ENCODE measurements at places on chromosomes 12 and 14.
A peak's percentile ranks its signal among the peaks of the same experiment; 100 is the strongest.

GRCh38 chr12:109160873-109161272 is 44.5 kb downstream of the ACACB start:
- no peak for DNase-seq

DNA sequence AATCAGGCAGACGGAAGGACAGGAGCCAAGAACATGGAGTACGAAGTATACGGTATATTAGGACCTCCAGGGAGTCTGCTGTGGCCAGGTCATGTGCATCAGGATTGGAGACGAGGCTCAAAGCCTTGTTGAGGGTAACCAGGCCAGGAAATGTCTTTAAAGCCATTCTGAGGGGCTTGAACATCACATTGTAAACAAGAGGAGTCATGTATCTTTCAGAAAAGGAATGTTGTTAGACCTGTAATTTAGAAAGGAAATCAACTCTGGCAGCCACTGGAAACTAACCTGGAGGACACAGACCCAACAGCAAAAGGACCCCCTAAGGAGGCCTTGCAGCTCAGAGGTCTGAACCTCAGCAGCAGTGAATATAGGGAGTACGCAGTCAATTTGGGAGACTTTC is 7.5 kb downstream of the MAP3K9 start:
- no peak for DNase-seq

DNA sequence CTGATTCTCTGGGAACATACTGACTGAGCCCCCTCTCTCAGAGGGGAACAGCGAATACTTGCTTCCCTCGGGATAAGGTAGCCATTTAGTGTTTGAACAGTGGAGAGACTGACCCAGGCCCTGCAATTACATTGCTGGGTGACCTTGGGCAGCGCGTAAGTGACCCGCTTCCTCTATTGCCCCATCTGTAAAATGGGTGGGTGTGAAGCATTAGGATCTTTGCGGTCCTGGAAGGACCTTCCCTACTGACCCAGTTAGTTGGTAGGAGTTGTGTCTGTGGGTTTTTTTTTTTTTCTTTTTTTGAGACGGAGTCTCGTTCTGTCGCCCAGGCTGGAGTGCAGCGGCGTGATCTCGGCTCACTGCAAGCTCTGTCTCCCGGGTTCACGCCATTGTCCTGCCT is 1.2 kb upstream of the KMT5A start:
- DNase-seq, result no peak

GRCh38 chr12:58888131-58888783 is 32.0 kb downstream of the LRIG3 start:
- no peak for DNase-seq

- DNase-seq, result no peak
These were observed 12.7 kb downstream of the CPSF6 start for GRCh38 chr12:69252033-69252432.

GRCh38 chr12:130290114-130290513 is 47.6 kb upstream of the PIWIL1 start:
- no peak for DNase-seq

- no peak for DNase-seq
These were observed 13.2 kb upstream of the GALNT9 start for GRCh38 chr12:132342251-132343227.

DNA sequence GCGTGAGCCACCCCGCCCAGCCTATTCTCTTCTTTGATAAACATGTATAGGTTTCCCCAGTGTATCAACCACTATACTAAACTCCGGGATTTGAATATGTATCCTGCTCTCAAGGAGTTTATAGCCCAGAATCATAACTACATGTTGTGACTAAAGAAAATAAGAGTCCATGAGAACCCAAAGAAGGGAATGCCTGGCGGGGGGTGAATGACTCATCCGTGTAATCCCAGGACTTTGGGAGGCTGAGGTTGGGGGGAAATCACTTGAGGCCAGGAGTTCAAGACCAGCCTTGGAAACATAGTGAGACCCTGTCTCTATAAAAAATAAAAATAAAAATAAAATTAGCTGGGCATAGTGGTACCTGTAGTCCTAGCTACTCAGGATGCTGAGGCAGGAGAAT is 57.2 kb downstream of the SIX6 start:
- DNase-seq, result no peak

- peak; percentile 6 for DNase-seq
These were observed 42.5 kb upstream of the BCAT1 start for GRCh38 chr12:24991209-24992049.

DNA sequence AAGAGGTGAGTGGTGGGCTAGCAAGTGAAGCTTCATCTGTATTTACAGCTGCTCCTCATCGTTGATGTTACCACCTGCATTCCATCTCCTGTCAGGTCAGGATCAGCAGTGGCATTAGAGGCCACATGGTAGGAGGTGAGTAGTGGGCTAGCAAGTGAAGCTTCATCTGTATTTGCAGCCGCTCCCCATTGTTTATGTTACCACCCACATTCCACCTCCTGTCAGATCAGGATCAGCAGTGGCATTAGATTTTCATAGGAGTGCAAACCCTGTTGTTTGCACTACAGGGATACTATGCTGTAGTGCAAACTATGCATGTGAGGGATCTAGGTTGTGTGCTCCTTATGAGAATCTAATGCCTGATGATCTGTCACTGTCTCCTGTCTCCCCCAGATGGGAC is 519.1 kb downstream of the GLT1D1 start:
- DNase-seq, result no peak

DNA sequence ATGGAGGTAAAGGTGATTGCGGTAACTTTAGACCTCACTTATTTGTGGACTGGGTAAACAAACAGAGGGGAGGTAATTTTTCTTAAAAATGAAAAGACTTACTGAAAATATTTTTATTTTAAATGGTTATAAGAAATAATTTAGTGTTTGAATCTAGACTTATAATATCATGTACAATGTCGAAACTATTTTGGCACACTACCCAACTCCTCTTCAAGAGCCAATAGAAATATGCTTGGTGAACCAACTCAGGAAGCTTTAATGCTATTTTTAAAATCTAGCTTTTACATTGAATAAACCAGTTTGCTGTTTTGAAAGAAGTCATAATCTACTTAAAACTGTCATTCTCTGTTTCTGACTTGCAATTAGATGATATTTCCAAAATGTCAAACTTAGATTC is 175.8 kb upstream of the NPAS3 start:
- DNase-seq, result no peak

GRCh38 chr12:1313906-1314305 is 280.5 kb downstream of the FBXL14 start:
- DNase-seq, result no peak

- DNase-seq, result no peak
These were observed 111.1 kb downstream of the DIP2B start for GRCh38 chr12:50615907-50616296.

DNA sequence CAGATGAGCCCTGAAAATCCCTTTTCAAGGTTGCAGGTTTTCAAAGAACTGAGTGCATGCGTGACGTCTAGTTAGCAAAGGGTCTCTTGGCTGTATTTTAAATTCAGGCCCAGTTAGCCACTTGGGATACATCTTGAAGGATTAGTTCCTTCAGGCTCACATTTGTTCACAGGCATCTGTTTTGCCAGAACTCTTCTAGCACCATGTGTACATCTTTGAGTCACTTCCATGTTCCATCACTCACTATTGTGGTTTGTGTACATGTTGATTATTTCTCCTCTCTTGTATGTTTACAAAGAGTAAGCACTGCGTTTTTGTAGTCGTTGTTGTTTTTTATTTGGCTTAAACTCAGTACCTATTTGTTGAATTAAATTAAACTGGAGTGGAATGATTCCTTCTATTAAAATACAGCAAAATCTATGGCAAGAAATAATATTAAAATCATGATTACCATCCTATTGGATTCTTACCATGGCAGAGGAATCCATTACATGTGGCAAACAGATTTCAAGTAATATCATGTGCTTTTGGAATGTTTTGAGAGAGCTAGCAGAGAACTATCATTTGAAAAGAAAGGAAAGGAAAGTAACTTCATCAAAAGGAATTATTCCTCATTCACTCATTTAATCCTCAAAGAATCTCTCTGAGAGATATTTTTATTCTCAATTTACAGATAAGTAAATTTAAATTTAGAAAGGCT is 438.9 kb upstream of the FAR2 start:
- no peak for DNase-seq

GRCh38 chr14:21191261-21191808 is 35.5 kb upstream of the OR5AU1 start:
- no peak for DNase-seq

- no peak for DNase-seq
These were observed 5.2 kb upstream of the C12orf56 start for GRCh38 chr12:64395739-64396138.

DNA sequence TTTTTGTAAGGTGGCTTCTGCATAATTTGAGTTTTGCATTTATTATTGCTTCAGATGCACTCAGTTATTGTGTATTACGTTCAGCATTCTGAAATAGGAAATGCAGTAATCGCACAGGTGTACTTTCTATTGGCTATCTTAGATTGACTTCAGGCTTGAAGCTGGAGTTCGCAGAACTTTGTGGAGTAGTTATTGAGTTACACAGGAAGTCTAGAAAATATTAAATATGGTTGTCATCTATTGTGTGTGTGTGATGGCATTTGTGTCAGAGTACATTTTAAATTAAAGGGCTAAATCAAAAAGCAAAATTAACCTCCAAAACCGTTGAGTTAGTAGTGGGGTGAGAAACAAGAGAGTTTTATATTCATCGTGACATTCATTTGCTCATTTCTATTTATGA is 2.7 kb downstream of the ARID2 start:
- peak; percentile 30 for DNase-seq

GRCh38 chr12:46268583-46269428 is at the start of gene SLC38A1:
Gene SLC38A1, minus strand, starts transcription at chr12:46269043. Its CDS starts 29,243 bp downstream, at chr12:46239800.
- DNase-seq, result peak; percentile 92

GRCh38 chr12:26056335-26056734 is 68.5 kb downstream of the BHLHE41 start:
- DNase-seq, result no peak

GRCh38 chr12:124496584-124496983 is 70.8 kb downstream of the NCOR2 start:
- peak; percentile 14 for DNase-seq

- no peak for DNase-seq
These were observed 75.2 kb upstream of the SCAF11 start for GRCh38 chr12:46065412-46066166.

DNA sequence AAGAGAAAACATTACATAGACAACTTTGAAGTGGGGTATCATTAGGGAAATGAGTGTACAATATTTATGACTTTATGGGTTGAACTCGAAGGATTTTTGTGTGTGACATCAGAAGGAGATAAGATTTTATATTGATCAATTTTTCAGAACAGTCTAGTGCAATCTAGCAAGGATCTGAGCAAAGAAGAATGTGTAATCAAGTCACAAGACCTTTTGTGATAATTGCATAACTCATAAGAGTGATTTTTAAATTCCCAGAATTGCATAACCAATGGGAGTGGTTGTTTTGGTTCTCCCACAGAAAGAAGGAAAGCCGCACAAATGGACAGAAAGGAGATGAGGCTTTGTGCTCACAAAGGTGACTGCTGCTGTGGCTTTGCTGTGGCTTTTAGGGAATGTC is 441.8 kb upstream of the FLRT2 start:
- no peak for DNase-seq

GRCh38 chr12:34397591-34398365 is 375.5 kb downstream of the ALG10 start:
- peak; percentile 1 for DNase-seq

DNA sequence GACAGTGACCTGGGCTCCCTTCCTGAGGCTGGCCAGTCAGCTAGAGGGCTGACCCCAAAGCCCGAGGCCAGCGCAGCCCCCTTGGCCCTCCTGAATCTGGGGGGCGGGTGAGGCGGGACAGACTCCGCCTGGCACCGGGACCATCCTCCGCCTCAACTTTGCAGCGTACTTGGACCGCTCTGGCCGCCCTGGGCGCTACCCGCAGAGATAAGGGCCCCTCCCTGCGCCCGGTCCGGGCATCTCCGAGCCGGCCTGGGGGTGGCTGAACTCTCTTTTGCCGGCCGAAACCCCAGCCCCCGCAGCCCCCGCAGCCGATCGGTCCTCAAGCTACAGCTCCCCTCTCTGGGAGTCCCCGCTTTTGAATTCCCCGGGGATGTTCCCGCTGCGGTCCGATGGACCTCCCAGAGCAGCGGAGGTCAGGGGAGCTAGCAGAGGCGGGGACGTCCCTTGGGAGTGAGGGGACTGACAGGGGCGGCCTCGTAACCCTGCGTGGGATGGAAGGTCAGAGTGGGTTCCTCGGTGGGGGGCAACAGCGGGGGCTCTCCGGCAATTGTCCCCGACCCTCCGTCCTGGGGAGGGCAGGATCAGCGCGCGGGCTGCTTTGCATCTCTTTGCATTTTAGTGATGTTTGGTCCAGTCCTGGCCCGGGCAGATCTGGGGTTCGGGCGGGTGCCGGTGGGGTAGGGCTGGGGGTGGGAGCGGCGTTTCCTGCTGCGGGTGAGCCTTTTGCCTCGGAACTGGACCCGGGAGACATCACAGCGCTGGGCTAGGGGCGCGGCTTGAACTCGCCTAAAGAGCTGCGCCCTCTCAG is at the start of gene CRIP1:
Gene CRIP1 (plus strand): TSS at position 724 of the 811 bp plus-strand sequence. CDS start 374 bp downstream, outside the sequence.
- DNase-seq, result no peak

DNA sequence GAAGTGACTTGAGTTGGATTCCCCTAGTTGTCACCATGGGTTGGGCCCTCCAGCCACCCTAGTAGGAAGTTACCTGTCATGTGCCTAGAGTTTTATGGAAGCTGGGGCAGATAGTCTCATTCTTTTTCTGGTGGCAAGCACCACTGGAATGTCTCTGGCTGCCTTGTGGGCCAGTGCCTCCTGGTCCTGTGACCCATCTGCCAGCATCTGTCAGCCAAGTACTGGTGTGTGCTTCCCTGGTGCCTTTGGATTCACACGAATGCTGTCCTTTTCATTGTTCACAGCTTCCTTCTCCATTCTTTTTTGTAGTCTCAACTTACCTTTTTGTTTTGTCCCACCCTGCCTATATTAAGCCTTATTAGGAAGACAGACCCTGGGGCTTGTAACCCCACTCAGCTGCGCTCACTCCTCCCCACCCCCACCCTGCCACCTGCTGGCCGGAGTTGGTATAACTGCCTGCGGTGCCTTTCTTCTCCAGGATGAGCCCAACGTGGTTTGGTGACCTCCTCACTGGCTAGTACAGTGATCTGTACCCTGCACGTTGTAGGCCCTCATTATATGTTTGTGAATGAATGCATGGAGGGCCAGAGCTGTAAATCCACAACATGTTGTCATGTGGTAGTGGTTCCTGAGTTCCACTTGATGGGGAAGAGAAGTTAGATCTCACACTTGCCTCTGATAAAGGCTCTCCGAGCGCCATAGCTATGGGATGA is 125.7 kb downstream of the TSPAN9 start:
- peak; percentile 60 for DNase-seq

DNA sequence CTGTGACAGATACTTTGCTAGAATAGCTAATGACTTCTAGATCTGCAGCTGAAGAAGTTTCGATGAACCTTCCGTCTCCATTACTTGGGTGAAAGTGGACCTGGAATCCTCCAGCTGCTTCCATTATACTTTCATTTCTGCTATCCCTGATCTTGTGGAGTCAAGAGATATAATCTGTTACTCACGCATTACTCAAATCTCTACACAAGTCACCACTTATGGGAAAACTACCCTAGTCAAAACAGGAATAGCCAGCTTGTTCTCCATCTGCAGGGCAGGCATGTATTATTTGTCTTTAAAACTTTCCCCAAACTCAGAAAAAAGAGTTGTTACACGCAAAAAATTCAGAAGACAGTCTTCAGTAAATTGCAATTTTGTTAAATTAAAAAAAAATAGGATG is 2.8 kb upstream of the KTN1 start:
- DNase-seq, result no peak

All from CD4-positive, alpha-beta T cell treated with Interleukin-17A for 4 hours (primary cell).